ENCODE measurements at places on chromosomes 5 and 9.
A peak's percentile ranks its signal among the peaks of the same experiment; 100 is the strongest.

GRCh38 chr5:131270809-131271208, 7.0 kb downstream of the CDC42SE2 start:
- no peak for DNase-seq

DNA sequence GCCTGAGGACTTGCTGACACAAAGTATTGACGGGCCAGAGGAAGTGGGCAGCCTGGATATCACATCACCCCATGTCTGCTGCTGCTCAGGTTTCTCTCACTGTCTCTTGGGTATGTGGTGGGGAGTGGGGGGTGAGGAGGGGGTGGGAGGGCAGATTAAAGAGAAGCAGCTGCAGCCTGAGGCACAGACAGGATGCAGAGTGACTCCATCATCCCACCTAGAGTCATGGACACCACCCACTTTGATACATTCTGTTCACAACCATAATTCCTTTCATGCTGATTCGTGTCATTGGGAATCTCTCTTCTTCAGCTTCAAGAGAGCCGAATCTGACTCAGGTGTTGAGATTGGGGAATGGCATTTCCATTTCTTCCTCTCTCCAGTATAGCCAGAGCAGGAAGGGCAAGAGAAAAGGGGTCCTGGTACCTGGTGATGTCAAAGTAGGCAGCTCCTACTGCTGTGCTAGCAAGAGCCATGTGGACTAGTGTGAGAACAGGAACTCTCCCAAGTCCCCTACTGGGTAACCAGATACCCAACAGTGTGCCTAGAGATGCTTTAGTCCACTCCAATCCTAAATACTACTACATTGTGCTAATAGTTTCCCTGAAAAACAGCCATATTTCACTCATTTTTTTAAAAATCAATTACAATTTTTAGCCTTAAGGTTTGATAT, 22.4 kb downstream of the GRAMD2B start:
- no peak for DNase-seq

- DNase-seq: no peak
These were observed 146.2 kb upstream of the GPR151 start for GRCh38 chr5:146662229-146662628.

- DNase-seq: no peak
These were observed 142.9 kb downstream of the SLCO4C1 start for GRCh38 chr5:102153003-102153759.

- DNase-seq: no peak
These were observed 96.0 kb downstream of the HINT1 start for GRCh38 chr5:131068893-131069643.

GRCh38 chr5:66945389-66946349, 250.9 kb downstream of the CD180 start:
- DNase-seq: no peak

GRCh38 chr9:15778861-15779260, 226.0 kb downstream of the CCDC171 start:
- DNase-seq: no peak

GRCh38 chr5:133266527-133266878, 214.7 kb downstream of the HSPA4 start:
- no peak for DNase-seq

DNA sequence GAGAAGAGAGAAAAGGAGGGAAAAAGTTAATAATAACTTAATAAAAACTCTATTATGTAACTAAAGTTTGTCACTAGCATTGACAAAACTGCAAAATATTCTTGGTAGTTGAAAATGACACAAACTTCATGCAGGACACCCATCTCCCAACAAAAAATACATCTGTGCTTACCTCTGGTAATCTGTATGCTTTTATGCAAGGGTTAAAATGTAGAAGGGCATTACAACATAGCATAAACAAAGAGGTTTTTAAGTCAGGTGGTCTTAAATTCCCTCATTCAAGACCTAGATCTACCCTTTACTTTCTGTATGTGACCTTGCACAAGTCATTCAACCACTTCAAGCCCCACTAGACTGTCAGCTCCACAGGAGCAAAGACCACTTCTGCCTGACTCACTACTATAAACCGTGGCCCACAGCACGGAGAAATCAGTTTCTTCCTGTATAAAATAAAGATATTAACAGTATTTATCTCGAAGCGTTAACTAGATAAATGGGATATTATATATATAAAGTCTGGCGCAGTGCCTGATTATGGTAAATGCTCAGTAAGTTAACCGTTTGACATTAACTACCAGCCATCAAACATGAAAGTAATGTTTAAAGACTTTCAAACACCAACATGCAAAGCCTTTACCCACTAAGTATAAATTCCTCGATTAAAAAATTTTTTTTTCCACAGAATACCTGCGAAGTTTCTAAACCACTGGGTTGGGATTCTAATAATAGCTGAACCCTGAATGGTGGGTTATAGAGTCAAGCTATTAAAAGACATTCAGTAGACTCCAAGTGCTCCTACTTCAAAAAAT, 2.0 kb downstream of the FBXL17 start:
- no peak for DNase-seq

- no peak for DNase-seq
These were observed 3.1 kb downstream of the RNF38 start for GRCh38 chr9:36396985-36397384.

- no peak for DNase-seq
These were observed 47.0 kb upstream of the TDRD7 start for GRCh38 chr9:97364769-97365490.

- DNase-seq: no peak
These were observed 25.8 kb upstream of the HMCN2 start for GRCh38 chr9:130239741-130240241.

DNA sequence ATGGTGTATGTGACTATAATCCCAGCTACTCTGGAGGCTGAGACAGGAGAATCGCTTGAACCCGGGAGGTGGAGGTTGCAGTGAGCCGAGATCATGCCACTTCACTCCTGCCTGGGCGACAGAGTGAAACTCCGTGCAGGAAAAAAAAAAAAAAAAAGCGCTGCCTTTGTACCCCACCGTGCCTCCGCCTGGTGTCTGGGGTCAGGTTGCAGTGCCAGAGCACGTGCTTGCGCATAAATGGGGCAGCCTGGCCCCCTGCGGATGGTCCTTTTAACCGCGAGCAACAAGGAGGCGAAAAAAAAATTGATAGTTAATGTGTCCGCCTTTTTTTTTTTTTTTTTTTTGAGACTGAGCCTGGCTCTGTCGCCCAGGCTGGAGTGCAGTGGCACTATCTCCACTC, 6.3 kb upstream of the CCNB1 start:
- no peak for DNase-seq

GRCh38 chr9:133028221-133028620, 2.6 kb upstream of the GTF3C5 start:
- no peak for DNase-seq

DNA sequence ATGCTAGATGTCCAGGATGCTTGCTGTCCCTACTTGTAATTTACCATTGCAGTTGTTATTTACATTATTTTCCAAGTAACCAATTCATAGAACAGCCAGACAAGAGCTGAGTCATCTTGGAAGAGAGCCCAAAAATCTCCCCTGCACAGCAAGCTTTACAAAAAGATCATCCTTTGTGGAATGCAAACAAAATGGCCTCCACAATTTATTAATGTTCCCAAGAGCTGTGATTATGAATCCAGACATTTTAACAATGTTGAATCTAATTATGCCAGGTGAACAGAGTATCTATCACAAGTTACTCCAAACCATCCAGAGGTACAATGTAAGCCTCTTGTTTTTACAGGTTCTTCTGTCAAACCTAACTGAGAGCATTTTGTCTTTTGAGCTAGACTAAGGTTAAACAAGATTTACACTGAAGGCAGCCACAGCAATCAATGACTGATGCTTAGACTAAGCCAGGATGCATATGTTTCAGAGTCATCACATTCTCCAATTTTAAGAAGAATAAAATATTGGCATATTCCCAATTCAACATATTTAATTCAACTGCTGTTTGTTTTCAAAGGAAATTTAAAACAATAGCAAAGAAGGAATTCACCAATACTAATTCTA, 95.3 kb upstream of the SLC12A2 start:
- peak; percentile 68 for DNase-seq

DNA sequence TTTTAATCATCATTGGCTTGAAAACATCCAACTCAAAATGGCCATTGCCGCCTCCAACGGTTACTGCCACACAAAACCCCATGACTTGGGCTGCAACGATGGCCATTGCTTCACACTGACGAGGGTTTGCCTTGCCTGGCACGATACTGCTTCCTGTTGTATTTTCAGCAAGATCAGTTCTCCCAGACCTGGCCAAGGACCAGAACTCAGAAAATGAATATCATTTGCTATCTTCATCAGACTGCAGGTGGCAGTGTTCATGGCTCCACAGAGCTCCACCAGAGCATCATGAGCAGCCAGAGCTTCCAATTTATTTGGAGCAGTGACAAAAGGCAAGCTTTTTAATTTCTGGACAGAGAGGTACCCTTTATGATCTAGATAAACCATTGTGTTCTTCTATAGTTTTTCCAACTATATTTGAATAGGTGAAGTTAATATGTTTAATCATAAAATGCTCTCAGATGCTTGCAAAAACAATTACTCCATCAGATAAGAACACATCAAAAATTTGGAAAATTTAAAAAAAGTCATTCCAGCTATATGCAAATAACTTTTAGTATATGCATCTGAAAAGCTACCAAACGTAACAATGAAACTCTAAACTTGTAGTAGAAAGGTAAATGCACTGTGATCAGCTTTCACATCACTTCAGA, 10.4 kb downstream of the AMACR start:
- DNase-seq: peak; percentile 59

DNA sequence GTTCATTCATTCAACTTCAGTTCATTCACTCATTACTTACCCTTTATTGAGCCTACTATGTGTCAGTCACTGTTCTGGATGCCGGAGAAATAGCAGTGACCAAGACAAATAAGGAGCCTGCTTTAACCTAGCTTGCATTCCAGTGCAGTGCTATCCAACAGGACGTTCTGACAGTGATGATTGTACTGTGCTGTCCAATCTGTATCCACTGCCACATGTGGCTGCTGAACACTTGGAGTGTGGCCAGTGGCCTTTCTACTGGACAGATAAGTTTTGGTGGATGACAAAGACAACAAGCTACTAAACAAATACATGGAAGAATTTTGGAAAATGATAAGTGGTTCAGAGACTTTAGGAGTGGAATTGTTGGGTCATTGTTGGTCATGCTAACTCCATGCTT, 33.6 kb downstream of the SUB1 start:
- no peak for DNase-seq

- no peak for DNase-seq
These were observed 1.6 kb downstream of the WDR38 start for GRCh38 chr9:124854822-124855221.

- DNase-seq: no peak
These were observed 568.8 kb upstream of the SEMA6A start for GRCh38 chr5:117143406-117143805.

- no peak for DNase-seq
These were observed 265.7 kb upstream of the EDIL3 start for GRCh38 chr5:84650429-84650828.

- peak; percentile 66 for DNase-seq
These were observed 235.3 kb downstream of the SYK start for GRCh38 chr9:91036826-91037510.

DNA sequence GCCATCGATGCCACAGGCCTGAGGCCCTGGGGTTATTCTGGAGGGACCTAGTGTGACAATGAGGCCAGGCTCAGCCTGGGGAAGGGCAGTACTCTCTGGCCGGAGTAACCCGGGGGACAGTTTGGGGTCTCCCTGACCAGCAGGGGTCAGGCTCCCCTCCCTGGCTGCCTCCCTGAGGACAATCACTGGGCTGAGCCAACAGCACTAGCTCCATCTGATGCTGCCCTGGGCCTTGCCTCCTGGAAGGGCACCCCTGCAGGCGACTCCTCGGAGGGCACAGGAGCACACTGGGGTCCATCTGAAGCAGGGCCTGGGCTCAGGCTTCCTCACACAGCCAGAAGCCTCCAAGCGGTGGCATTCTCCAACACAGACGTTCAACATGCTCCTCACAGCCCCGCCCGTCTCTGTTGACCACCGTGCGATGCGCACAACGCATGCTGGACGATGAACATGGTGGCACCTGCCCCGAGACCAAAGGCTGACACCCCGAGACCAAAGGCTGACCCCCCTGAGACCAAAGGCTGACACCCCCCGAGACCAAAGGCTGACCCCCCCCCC, 68.3 kb downstream of the ADAMTS2 start:
- no peak for DNase-seq

DNA sequence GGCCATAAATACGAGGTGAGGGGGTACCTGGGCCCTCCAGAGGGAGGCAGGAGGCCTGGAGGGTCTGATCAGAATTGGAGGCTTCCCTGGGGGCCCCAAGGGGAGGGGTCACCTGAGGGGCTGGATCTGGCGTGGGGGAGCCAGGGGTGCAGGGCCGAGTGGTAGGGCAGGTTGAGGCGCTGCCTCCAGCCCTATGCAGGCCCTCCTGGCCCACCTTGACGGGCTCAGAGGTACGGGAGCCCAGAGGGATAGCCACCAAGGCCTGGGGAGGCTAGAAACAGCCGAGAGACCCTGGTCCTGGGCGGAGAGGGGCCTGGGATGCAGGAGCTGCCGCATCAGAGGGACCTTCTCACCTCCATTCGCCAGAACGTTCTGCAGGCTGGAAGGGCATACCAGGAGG, 24.3 kb downstream of the LHX3 start:
- DNase-seq: no peak

DNA sequence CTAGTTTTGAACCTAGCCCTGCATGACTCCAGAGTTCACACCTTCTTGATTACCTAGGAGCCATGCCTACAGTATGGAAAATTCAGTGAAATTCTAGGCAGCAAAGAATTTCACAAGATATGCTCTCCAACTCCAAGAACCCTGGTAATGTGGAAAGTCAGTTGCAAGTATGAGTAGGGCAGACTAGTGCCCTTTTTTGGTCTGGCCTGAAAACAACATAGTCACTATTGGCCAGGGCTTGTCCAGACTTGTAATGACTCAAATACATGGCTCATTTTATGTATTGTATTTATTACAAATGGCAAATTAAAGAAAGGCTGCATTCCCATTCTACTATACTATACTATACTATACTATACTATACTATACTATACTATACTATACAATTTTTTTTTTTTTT, 160.4 kb downstream of the ESM1 start:
- no peak for DNase-seq

DNA sequence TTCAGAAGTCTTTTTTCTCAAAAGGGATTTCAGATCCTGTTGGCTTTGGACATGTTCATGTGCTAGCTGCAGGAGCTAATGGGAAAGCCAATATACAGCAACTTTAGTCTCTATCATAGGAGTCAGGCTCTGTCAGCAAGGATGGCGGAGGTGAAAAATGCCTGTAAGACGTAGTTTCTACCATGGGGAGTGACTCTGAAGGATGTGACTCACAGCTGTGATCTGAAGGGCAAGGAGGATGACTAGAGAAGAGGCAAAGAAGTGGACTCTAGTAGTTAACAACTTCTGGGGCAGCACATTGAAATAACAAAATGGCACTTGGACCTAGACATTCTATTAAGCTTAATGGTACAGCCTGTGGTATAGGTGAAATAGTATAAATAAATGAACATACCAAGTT, 3.1 kb upstream of the NDUFS4 start:
- DNase-seq: no peak
